ENCODE measurements at places on chromosomes 7 and 10.

GRCh38 chr10:815338-816090 is 116.0 kb downstream of the LARP4B start:
- no peak for DNase-seq

- no peak for DNase-seq
These were observed 9.0 kb downstream of the EIF4H start for GRCh38 chr7:74183142-74183541.

DNA sequence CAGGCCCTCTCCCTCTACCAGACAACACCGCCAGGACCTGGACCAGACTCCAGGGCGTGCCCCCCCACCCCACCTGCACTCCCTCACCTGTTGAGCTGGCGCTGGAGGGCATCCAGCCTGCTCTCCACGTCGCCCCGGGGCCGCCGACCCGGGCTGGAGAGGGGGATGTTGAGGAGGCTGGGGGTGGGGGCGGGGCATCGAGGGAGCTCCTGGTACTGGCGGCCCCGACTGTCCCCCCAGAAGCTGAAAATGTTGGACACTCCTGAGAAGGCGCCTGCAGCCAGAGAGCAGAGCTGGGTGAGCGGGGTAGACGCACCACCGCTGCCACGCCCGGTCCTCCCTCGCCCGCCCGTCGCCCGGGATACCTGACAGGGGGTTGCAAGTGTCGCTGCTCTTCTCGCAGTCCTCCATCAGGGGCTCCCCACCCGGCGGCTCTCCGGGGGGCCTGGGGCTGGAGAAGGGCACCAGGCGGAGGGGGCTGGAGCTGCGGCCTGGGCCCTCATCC is 30.8 kb downstream of the KCNH2 start:
- no peak for DNase-seq

- DNase-seq: no peak
These were observed 300.7 kb upstream of the PITRM1 start for GRCh38 chr10:3473271-3473670.

DNA sequence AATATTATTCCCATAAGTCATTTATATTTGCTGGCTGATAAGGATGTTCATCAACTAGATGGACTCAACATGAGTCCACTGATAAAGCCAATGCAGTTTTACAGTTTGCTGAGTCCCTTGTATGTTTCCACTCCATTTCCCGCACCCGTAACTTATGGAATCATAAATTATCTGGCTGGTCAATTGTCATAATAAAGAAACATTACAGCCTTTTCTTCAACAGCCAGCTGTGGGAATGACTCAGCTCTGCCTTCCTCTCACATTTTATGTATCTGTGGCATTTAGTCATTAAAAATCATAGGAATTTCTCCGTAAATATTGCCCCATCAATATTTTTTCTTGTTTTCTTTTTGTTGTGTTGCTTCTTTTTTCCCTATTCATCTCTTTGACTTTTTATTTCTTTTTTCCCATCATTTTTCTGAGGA is 22.3 kb upstream of the TMEM26 start:
- DNase-seq: no peak

DNA sequence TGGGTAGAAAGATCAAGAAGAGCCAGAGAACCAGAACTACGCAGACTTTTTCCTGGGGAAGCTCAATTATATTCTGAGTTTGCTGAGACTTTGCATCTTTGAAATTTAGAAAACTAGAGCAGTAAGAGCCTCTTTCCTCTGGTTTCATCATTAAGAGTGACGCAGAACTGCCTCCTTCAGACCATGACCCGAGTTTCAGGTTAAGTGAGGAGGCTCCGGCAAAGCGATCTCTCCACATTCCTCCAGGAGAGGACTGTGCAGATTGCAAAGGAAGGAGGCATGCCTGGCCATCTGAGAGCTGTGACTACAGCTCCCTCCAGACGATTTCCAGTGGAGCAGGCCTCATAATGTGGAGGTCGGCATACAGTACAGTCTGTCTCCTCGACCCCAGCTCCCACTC is 115.8 kb upstream of the LANCL2 start:
- DNase-seq: no peak

- no peak for DNase-seq
These were observed 1370.6 kb upstream of the LRRTM3 start for GRCh38 chr10:65555192-65555591.

- no peak for DNase-seq
These were observed 647.7 kb downstream of the GRM8 start for GRCh38 chr7:126605056-126605455.

GRCh38 chr7:27861747-27862146 is 121.8 kb downstream of the TAX1BP1 start:
- no peak for DNase-seq

DNA sequence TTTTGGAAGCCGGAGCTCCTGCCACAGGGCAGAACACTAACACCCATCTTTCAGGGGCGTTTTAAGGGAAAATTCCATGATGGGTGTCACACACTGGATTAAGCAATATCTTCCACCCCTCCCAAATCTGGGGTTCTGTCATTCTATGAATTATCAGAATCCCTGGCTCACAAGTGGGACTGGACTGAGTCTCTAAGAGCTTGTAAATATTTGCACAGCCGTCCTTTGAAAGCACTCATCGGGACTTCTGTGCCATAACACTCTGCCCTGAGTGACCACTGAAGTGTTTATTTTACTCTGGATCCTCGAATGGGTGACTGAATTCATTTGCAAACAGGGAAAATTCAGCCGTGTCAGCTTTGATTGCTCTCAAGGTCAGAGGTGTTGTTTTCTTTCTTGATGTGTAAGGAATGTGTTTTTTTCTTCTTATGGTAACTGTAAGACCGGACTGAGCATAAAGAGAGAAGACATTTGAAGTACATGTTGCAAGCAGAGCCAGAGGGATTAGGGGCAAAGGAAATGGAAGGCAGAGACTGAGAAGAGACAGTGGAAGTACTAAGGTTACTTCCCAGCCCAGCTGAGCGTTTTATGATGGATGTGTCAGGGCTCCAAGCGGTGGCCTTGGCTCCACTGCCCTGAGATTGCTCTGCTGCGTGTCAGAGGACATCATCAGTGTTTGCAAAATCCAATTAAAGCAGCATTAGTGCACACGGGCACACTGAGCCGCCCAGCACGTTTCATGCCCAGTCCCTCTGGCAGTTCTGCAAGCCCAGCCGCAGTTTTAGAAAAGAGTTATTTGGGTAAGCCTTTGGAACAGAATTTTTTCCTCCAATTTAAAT is 17.7 kb upstream of the GTPBP4 start:
- no peak for DNase-seq

DNA sequence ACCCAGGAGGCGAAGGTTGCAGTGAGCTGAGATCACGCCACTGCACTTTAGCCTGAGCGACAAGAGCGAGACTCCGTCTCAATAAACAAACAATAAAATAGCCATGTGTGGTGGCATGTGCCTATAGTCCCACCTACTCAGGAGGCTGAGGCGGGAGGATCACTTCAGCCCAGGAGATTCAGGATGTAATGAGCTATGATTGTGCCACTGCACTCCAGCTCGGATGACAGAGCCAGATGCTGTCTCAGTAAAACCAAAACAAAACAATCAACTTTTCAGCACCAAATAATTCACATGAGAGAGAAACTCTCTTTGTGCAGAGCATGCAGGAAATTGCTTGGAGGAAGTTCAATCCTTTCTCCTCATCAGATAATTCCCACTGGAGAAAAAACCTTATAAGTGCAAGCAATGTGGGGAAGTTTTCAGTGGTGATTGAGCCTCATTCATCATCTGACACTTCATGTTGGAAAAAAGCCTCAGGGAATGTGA is 13.4 kb upstream of the FIS1 start:
- DNase-seq: no peak

DNA sequence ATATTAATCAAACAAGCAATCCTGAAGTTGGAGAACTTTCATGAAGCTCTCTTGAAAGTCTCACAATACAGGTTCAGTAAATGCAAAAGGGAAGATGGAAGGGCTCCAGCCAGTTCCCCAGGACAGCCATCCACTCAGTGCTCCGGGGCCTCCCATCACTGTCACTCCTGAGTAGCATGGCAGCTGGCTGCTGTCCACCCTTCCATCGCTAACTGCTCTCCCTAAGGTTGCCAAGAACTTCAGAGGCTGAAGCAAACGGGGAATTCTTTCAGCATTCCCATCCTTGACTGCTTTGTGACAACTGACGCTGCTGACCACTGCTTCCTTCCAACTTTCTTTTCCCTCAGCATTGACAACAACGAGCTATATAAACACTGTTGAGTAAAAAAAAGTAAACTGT is 69.1 kb downstream of the VPS41 start:
- no peak for DNase-seq
